ENCODE measurements at places on chromosomes 5 and 9.

- peaks cover 64% of the 10 kb centered on the region for H3K4me1 ChIP-seq
- H3K27me3 ChIP-seq, result no peaks in the 10 kb centered on the region
- H3K36me3 ChIP-seq, result no peaks in the 10 kb centered on the region
- H3K4me3 ChIP-seq, result peak overlapping the region; percentile 61
- DNase-seq, result peak; percentile 78
- H3K27ac ChIP-seq, result peak overlapping the region; percentile 89
Observed at GRCh38 chr9:74630228-74630627, 133.1 kb downstream of the RORB start.

DNA sequence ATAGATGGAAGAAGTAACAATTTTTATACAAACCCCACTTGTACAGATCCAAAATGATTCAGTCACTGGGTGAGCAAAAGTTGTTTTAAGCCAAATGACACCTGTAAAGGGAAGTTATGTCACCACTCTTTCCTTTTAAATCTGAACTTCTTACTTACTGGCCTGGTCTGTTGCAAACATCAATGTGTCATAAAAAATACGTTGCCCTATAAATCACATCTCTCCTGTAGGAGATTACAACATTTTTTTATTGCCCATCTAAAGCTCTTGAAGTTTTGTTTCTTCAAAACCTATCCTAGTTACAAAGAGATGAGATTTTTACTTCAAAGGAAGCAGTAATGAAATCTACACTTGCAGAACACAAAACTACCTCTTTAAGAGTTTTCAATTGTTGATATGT, 1087.8 kb upstream of the DMAC1 start:
- no peak overlapping the region for H3K27ac ChIP-seq
- no peaks in the 10 kb centered on the region for H3K36me3 ChIP-seq
- no peaks in the 10 kb centered on the region for H3K4me1 ChIP-seq
- no peaks in the 10 kb centered on the region for H3K27me3 ChIP-seq

- DNase-seq, result no peak
- no peak overlapping the region for H3K4me3 ChIP-seq
- no peaks in the 10 kb centered on the region for H3K36me3 ChIP-seq
- no peak overlapping the region for H3K27ac ChIP-seq
Observed at GRCh38 chr5:60453186-60453976, 246.6 kb downstream of the DEPDC1B start.

DNA sequence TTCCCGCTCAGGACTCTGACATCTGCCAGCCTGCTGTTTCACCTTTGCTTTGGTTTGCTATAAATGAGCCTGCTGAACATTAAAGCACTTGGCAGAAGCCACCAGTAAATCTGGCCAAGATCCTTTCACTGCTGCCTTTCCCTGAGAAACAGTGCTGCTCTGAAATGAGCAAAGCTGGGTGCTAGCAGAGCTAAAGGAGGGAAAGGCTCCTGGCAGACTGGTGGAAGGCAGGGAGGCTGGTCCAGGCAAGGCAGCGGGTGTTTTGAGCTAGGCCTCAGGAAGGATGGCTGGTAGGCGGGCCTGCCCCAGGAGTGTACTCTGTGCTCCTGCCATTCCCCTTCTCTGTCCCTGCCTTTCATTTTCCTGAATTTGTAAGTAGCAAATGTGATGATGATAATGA, 52.5 kb upstream of the PTGS1 start:
- H3K4me1 ChIP-seq, result no peaks in the 10 kb centered on the region
- no peak overlapping the region for H3K4me3 ChIP-seq
- H3K27ac ChIP-seq, result no peak overlapping the region
- no peak for DNase-seq

- no peaks in the 10 kb centered on the region for H3K36me3 ChIP-seq
- no peaks in the 10 kb centered on the region for H3K27me3 ChIP-seq
- no peak overlapping the region for H3K4me3 ChIP-seq
Observed at GRCh38 chr5:146622391-146622790, 106.4 kb upstream of the GPR151 start.

DNA sequence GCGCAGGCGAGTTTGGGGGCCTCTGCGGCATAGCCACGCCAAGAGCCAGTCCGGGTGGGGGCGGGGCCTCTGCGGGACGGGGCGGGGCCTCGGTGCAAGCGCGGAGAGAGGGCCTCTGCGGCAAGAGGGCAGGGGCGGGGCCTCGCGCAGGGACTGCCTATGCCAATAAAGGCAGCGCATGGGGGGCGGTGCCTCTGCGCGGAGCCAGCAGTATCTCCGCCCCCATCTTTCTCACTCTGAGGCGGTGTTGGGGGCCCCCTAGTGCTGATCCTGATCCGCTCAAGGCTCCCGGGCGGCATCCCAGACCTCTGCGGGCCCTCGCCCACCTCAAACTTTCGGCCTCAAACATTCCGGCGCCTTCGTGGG, 9.2 kb upstream of the GPRIN1 start:
- no peak for DNase-seq
- H3K36me3 ChIP-seq, result no peaks in the 10 kb centered on the region
- no peaks in the 10 kb centered on the region for H3K4me1 ChIP-seq

DNA sequence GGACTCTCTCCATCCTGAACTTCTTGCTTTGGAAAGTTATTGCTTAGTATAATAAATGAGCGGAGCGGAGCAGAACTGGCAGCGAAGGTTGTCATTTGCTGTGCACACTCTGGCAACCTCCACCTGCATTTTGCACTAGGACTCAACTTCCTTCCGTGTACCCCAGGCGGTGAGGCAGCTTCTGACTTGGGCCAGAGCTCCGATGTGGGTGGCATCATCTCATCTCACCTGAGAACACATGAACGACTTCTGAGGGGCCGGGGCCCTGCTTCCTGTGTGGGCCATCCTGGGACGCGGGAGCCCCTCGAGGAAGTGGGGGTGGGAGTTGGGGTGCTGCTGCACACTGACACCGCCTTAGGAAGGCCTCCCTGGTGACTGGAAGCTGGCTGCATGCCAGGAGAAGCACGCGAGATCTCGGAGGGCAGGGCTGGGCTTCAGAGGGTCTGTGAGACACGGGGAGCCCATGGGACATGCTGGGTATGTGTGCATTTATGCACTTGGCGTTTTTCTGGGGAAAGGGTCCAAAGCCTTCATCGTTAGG, 56.5 kb upstream of the COL5A1 start:
- no peaks in the 10 kb centered on the region for H3K4me1 ChIP-seq
- no peak overlapping the region for H3K27ac ChIP-seq
- no peaks in the 10 kb centered on the region for H3K27me3 ChIP-seq

GRCh38 chr5:177083357-177083756, 3.4 kb upstream of the FGFR4 start:
- H3K4me3 ChIP-seq, result no peak overlapping the region
- H3K4me1 ChIP-seq, result peaks cover 24% of the 10 kb centered on the region
- H3K27ac ChIP-seq, result no peak overlapping the region
- H3K36me3 ChIP-seq, result no peaks in the 10 kb centered on the region
- no peaks in the 10 kb centered on the region for H3K27me3 ChIP-seq
- no peak for DNase-seq

DNA sequence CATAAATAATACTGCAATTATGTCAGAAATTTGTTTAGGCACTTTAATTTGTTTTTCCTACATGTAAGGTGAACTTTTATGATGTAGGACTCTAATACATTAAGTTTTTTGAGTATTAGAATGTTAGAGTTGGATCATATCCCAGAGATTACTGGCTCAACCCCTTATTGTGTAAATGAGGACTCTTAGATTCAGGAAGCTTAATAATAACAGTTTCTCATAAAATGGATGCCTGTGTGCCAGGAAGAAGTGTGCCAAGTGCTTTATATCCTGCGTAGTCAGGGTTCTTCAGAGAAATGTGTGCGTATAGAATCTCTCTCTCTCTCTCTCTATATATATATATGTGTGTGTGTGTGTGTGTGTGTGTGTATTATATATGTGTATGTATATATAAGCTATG, 388.5 kb downstream of the CAAP1 start:
- no peaks in the 10 kb centered on the region for H3K4me1 ChIP-seq
- no peak overlapping the region for H3K4me3 ChIP-seq
- no peaks in the 10 kb centered on the region for H3K27me3 ChIP-seq
- peak; percentile 30 for DNase-seq
- H3K36me3 ChIP-seq, result no peaks in the 10 kb centered on the region

GRCh38 chr9:132575005-132575609, 7.3 kb upstream of the BARHL1 start:
- peak; percentile 89 for DNase-seq
- no peaks in the 10 kb centered on the region for H3K36me3 ChIP-seq
- no peak overlapping the region for H3K27ac ChIP-seq
- H3K4me3 ChIP-seq, result no peak overlapping the region
- H3K27me3 ChIP-seq, result no peaks in the 10 kb centered on the region
- H3K4me1 ChIP-seq, result peaks cover 18% of the 10 kb centered on the region

GRCh38 chr5:35828082-35828598, 28.6 kb upstream of the IL7R start:
- H3K27ac ChIP-seq, result no peak overlapping the region
- H3K36me3 ChIP-seq, result no peaks in the 10 kb centered on the region
- no peak for DNase-seq
- H3K27me3 ChIP-seq, result no peaks in the 10 kb centered on the region
- no peaks in the 10 kb centered on the region for H3K4me1 ChIP-seq

DNA sequence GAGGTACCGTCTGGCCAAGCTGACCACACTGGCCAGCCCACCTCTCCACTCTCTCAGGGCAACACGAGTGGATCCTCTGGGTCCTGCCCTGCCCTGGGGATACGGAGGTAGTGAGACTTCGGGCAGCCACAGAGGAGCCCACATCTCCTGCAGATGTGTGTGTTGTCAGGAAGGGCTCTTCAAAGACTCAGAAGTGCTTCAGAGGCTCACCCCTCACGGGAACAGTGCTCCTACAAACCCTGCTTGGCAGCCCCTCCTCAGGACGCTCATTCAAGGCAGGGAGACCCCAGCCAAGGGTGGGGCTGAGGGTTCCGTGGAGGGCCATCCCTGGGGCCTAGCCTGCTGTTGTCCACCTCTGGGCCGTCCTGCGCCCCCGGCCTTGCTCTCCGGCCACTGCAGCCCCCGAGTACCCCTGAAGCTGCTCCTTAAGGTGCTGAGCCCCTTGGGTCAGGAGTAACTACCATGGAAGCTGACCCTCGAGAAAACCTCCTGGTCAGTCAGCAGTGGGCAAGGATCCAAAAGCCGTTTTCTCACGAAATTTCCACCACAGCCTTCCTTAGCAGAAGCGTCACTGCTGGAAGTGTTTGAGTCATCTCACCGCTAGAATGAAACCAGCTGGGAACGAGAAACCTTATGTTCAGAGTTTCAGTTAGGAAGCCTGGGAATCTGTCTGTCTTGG, 23.2 kb upstream of the LRRC14B start:
- H3K4me1 ChIP-seq, result no peaks in the 10 kb centered on the region
- DNase-seq, result no peak
- no peak overlapping the region for H3K4me3 ChIP-seq

GRCh38 chr5:88540471-88541115, 271.9 kb upstream of the TMEM161B start:
- no peaks in the 10 kb centered on the region for H3K27me3 ChIP-seq
- no peak overlapping the region for H3K4me3 ChIP-seq
- no peaks in the 10 kb centered on the region for H3K36me3 ChIP-seq
- no peak for DNase-seq

DNA sequence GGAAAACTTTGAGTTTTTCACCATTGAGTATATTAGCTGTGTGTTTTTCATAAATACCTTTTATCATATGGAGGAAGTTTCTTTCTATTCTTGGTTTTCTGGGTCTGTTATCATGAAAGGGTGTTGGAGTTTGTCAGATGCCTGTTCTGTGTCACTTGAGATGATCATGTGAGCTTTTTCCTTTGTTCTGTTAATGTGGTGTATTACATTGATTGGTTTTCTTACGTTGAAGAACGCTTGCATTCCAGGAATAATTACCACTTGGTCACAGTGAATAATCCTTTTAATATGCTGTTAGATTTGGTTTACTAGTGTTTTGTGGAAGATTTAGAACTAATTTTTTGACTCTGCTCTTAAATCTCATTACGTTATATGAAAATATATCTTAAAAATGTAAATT, 7.8 kb downstream of the PLEKHG4B start:
- H3K27ac ChIP-seq, result no peak overlapping the region
- no peaks in the 10 kb centered on the region for H3K4me1 ChIP-seq
- no peaks in the 10 kb centered on the region for H3K27me3 ChIP-seq
- H3K4me3 ChIP-seq, result no peak overlapping the region
- DNase-seq, result no peak

- H3K4me3 ChIP-seq, result peak overlapping the region; percentile 57
- no peaks in the 10 kb centered on the region for H3K27me3 ChIP-seq
- H3K27ac ChIP-seq, result peak overlapping the region; percentile 89
- peak; percentile 93 for DNase-seq
Observed at GRCh38 chr5:17282283-17283120, 65.1 kb downstream of the BASP1 start.

- DNase-seq, result no peak
- H3K27ac ChIP-seq, result no peak overlapping the region
- H3K4me1 ChIP-seq, result no peaks in the 10 kb centered on the region
- H3K27me3 ChIP-seq, result no peaks in the 10 kb centered on the region
- no peaks in the 10 kb centered on the region for H3K36me3 ChIP-seq
- H3K4me3 ChIP-seq, result no peak overlapping the region
Observed at GRCh38 chr9:132004323-132004722, 75.3 kb downstream of the MED27 start.

DNA sequence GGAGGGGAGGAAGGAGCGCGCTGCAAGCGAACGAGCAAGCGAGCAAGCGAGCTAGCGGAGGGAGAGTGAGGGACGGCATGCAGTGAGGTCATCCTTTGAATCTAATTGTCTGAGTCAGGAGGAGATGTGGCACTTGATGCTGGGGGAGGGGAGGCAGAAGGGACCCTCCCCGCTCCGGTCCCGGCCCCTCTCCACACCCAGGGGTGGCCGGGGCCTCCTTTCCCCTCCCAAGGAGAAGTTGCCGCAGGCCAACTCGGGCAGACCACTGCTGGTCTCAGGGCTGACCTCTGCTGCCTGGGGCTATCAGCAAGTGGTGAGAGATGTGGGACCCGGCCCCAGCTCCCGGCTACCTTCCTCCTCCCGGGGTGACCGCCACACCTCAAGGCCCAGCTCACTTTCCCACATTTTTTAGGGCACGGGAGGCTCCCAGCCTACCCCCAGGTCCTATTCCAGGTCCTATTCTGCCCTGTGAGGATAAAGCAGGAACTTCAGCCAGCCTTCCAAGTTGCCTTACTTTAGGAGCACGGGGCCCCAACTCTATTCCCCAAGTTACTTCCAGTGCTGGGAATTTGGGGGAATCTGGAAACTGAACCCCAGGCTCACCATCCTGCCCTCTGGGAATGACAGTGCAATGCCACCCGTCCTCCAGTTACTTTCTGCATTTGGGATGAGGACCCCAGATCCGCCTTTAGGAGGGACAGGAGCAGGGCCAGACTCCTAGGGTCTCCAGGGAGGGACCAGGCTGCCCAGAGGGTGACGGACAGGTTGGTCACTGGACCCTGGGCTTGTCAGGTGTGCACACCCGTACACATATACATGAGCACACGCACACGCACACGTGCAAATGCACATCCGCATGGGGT, 11.1 kb downstream of the CNTFR start:
- no peaks in the 10 kb centered on the region for H3K27me3 ChIP-seq
- H3K36me3 ChIP-seq, result no peaks in the 10 kb centered on the region
- no peak for DNase-seq
- H3K4me1 ChIP-seq, result no peaks in the 10 kb centered on the region
- H3K4me3 ChIP-seq, result no peak overlapping the region

GRCh38 chr5:77832938-77833337, 56.8 kb upstream of the TBCA start:
- no peak overlapping the region for H3K4me3 ChIP-seq
- no peak overlapping the region for H3K27ac ChIP-seq
- no peaks in the 10 kb centered on the region for H3K27me3 ChIP-seq
- H3K36me3 ChIP-seq, result no peaks in the 10 kb centered on the region
- DNase-seq, result no peak
- no peaks in the 10 kb centered on the region for H3K4me1 ChIP-seq

All from Karpas-422 (cell line).